ENCODE measurements at places on chromosomes 3 and 15. TPM values are rescaled to one million over a fixed set of nuclear protein-coding genes. Genes with fewer than 3 reads are reported as not detected.

The TRANK1 gene
- 0.91 TPM for total RNA-seq

The PRSS50 gene
- total RNA-seq = not detected

The FGD5 gene
- total RNA-seq = not detected

The FBN1 gene
- 372 TPM for total RNA-seq

The CPOX gene
- 46.6 TPM for total RNA-seq

The RBMS3 gene
- 31.7 TPM for total RNA-seq

The CPN2 gene
- not detected for total RNA-seq

All from SJSA1 (cell line).